ENCODE measurements at places on chromosomes 1 and 21. TPM values are rescaled to one million over a fixed set of nuclear protein-coding genes. Genes with fewer than 3 reads are reported as not detected.

The LCE2A gene
- not detected for total RNA-seq

The LMOD1 gene
- total RNA-seq, result 22.3 TPM

The WNT4 gene
- total RNA-seq, result not detected

The C1orf116 gene
- not detected for total RNA-seq

The CRABP2 gene
- total RNA-seq, result 62.7 TPM

The LRRC71 gene
- total RNA-seq, result not detected

The AMY1A gene
- total RNA-seq, result not detected

The ITGB2 gene
- 0.09 TPM for total RNA-seq

The OBSCN gene
- 3.1 TPM for total RNA-seq

The CD52 gene
- not detected for total RNA-seq

The CFHR2 gene
- not detected for total RNA-seq

The LCE3D gene
- not detected for total RNA-seq

The MTARC1 gene
- 4.3 TPM for total RNA-seq

The PMF1 gene
- total RNA-seq, result 44.6 TPM

The SPRR2F gene
- total RNA-seq, result not detected

The LRRC38 gene
- total RNA-seq, result not detected

The KRTAP11-1 gene
- not detected for total RNA-seq

The SPRR2E gene
- not detected for total RNA-seq

The UMODL1 gene
- not detected for total RNA-seq

The PSRC1 gene
- 19.0 TPM for total RNA-seq

The NBPF1 gene
- 63.1 TPM for total RNA-seq

The NGF gene
- 20.2 TPM for total RNA-seq

The UBE2J2 gene
- 19.9 TPM for total RNA-seq

The CD48 gene
- not detected for total RNA-seq

The PTPN7 gene
- total RNA-seq, result not detected

The RRP1 gene
- total RNA-seq, result 18.2 TPM

The PLXNA2 gene
- 8.0 TPM for total RNA-seq

The IL6R gene
- 5.3 TPM for total RNA-seq

The GFI1 gene
- total RNA-seq, result 0.65 TPM

The IFI44L gene
- total RNA-seq, result 17.7 TPM

The VAMP4 gene
- 10.7 TPM for total RNA-seq

The OR2L13 gene
- not detected for total RNA-seq

The PTPN22 gene
- total RNA-seq, result 0.99 TPM

The DDR2 gene
- 379 TPM for total RNA-seq

The FCER1G gene
- not detected for total RNA-seq

The LAX1 gene
- 0.74 TPM for total RNA-seq

The ZBTB7B gene
- 14.0 TPM for total RNA-seq

The NR0B2 gene
- not detected for total RNA-seq

The NTNG1 gene
- total RNA-seq, result 2.0 TPM

The SPATA1 gene
- 0.41 TPM for total RNA-seq

The ZNF281 gene
- total RNA-seq, result 29.7 TPM

The FOXE3 gene
- not detected for total RNA-seq

The CRYAA gene
- not detected for total RNA-seq

The HES3 gene
- total RNA-seq, result not detected

The CCDC181 gene
- total RNA-seq, result 3.1 TPM

The KCNE2 gene
- total RNA-seq, result not detected

The AMPD1 gene
- not detected for total RNA-seq

The RNF19B gene
- total RNA-seq, result 8.5 TPM

The CDC20 gene
- total RNA-seq, result 0.33 TPM

The FOXD2 gene
- under 0.01 TPM for total RNA-seq

The TRIM45 gene
- total RNA-seq, result 3.3 TPM

The OR2T35 gene
- total RNA-seq, result not detected

Data from fibroblast of the aortic adventitia (primary cell).